ENCODE measurements at places on chromosomes 3 and 15.

- H3K27ac ChIP-seq = peak overlapping the region; percentile 55
- H3K27me3 ChIP-seq = peaks cover 5% of the 10 kb centered on the region
- no peaks in the 10 kb centered on the region for H3K36me3 ChIP-seq
- H3K4me3 ChIP-seq = no peak overlapping the region
- H3K4me1 ChIP-seq = peaks cover 80% of the 10 kb centered on the region
These were observed 3.1 kb downstream of the ANXA2 start for GRCh38 chr15:60394689-60395097.

GRCh38 chr3:31226346-31226745 is 306.4 kb upstream of the STT3B start:
- DNase-seq = peak; percentile 46
- H3K27ac ChIP-seq = no peak overlapping the region
- no peaks in the 10 kb centered on the region for H3K36me3 ChIP-seq
- H3K27me3 ChIP-seq = no peaks in the 10 kb centered on the region
- H3K4me1 ChIP-seq = no peaks in the 10 kb centered on the region

DNA sequence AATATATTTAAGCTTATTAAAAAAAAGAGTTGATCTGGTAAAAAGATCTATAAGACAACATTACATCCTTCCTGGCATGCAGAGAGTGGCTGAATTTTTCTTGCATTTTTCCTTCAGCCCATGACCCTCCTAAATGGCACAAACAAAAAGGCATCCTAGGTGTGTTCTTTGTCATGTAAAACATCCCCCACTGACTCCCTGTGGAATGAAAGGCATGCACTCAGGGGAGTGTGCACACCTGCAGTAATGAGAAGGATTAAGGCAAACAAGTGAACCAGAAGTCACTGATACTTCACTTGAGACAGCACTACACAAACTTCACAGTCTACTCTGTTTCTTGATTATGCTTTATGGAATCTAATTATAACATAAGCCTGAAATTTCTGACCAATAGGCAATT is 195.0 kb downstream of the RBMS3 start:
- DNase-seq = no peak
- H3K4me3 ChIP-seq = no peak overlapping the region
- no peak overlapping the region for H3K27ac ChIP-seq
- no peaks in the 10 kb centered on the region for H3K36me3 ChIP-seq

DNA sequence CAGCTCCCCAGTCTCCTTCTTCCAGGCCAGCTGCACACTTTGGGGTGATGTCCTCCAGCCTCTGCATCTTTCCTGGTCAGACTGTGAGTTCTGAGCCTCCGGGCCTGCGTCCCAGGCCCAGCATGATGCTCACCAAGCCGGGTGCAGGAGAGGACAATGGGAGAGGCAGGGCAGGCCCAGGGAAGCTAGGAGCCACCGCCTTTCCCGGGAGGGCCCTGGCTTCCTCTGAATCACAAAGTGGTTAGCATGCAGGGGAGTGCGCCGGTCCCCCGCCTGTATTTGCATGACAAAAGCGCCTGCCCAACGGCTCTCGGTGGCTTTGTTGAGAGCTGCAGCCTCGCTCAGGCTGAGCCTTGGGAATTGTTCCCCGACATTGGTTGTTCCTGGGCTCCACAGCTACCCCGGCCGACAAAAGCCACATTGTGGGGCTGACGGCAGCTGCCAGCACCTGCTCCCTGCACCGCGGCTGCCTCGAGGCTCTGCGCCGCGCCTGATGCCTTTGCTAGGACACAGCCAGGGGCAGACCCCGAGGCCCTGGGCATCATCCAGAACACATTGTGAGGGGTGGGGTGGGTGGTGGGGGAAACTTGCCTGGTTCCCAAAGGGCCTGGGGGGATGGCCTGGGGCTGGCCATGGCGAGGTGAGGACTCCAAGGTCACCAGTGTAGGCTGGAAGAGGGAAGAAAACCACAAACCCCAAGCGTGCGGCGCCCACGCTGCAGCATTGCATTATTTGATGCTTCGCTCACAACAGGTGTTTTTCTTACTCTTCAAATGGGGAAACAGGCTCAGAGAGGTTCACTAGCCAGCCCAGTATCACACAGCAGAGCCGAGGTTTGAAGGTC is 20.0 kb upstream of the KLF13 start:
- H3K4me3 ChIP-seq = no peak overlapping the region
- DNase-seq = peak; percentile 74
- H3K4me1 ChIP-seq = peaks cover 6% of the 10 kb centered on the region
- no peaks in the 10 kb centered on the region for H3K36me3 ChIP-seq
- peak overlapping the region; percentile 12 for H3K27ac ChIP-seq

GRCh38 chr15:71975816-71976150 is 142.2 kb downstream of the MYO9A start:
- no peaks in the 10 kb centered on the region for H3K27me3 ChIP-seq
- no peak overlapping the region for H3K4me3 ChIP-seq
- no peaks in the 10 kb centered on the region for H3K36me3 ChIP-seq
- no peak for DNase-seq
